Activated CD8-positive, alpha-beta memory T cell treated with anti-CD3 and anti-CD28 coated beads for 1 hour (primary cell): ENCODE measurements at places on chromosomes 12 and 14.

GRCh38 chr12:14846042-14846587 lies 2.8 kb upstream of the ART4 start:
- no peak for DNase-seq

- DNase-seq, result no peak
Measured at GRCh38 chr14:54730156-54730961, 163.4 kb downstream of the SAMD4A start.

DNA sequence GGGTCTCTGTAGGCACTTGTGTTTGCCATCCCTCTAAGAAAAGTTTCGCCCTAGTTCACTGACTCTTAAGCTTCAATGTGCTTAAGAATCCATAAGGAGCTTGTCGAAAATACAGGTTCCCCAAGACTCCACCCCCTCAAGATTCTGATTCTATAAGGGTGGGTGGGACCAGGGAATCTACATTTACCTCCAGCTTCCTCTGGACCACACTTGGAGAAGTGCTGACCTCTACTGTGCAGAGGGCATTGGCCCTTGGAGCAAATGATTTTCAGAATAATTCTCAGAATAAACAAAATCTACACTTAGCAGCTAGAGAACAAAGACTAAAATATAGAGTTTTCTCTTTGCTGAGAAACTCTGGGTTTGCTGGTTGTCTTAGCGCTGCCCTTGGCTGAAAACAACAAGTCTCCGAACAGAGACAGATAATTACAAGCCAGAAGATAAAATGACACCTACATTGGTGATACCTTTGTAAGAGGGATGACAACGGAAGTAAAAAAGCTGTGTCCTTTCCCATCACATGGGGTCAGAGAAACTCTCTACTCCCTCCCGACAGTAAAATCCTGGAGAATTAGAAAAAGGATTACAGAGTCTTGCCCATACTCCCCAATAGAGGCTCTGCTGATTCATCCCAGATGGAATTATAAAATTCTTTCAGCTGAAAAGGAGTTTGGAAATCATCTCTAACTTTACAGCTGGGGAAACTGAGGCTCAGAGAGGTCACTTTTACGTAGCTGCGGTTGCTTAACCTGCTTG lies 4.8 kb downstream of the TGFB3 start:
- DNase-seq, result no peak

DNA sequence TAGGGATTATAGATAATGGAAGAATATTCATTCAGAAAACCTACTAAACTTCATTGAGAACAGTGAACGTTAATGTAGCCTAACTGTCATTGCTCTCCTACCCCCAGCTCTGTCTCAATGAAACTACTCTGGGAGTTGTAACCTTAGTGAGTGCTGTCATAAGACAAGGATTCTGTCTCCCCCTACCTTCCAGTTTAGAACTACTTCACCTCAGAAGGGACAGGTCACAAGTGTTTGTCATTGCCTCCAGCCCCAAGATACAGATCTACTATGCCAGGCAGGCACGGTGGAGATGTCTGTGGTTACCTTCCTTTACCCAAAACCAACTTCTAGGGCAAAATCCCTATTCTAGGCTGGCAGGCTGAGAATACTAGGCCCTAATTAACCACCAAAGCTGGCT lies 833.1 kb upstream of the SEL1L start:
- DNase-seq, result no peak

- no peak for DNase-seq
Measured at GRCh38 chr12:83128540-83128939, 441.8 kb downstream of the TMTC2 start.

GRCh38 chr12:61018571-61018970 lies 1241.6 kb upstream of the USP15 start:
- no peak for DNase-seq

- no peak for DNase-seq
Measured at GRCh38 chr14:104536942-104537612, 42.5 kb upstream of the C14orf180 start.

- DNase-seq, result no peak
Measured at GRCh38 chr12:8596561-8596960, 16.1 kb downstream of the AICDA start.

DNA sequence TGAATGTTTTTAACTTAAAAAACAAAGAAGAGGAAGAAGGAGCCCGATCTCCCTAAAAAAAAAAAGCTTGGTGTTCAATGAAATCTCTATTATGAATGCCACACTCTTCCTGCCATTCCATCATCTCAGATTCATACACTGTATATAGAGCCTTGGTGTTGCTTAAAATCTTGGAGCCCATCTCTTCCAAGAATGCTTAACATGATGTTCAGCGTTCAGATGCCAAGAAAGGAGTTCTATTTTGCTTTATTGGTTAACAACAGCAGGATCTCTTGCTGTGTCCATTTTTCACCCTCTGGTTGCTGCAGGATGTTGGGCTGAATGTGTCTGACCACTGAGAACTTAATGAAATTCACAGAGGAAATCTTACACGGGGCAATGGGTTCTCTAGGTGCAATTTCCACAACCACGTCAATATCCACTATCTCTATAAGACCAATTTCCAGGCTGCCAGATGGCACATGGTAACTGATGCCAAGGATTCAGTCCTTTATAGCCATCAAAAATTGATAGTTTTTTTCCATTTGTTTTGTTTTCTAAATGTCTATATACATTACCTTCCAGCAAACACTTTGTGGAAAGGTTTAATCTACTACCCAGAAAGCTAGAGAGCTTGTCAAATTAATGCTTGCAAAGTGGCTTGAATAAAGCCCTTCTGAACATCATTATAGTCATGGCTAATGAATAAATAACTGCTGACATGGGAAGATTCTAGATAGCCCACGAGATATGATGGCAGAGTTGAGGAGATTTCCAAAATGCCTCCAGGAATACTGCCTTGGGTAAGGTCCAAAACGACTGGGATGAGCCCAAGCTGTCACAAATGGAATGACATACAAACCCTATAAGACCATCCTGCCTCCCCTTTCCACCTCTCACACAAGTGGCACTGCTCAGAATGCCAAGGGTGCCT lies 26.5 kb downstream of the RERG start:
- DNase-seq, result no peak

GRCh38 chr14:62066304-62066703 lies 304.1 kb downstream of the SNAPC1 start:
- no peak for DNase-seq

DNA sequence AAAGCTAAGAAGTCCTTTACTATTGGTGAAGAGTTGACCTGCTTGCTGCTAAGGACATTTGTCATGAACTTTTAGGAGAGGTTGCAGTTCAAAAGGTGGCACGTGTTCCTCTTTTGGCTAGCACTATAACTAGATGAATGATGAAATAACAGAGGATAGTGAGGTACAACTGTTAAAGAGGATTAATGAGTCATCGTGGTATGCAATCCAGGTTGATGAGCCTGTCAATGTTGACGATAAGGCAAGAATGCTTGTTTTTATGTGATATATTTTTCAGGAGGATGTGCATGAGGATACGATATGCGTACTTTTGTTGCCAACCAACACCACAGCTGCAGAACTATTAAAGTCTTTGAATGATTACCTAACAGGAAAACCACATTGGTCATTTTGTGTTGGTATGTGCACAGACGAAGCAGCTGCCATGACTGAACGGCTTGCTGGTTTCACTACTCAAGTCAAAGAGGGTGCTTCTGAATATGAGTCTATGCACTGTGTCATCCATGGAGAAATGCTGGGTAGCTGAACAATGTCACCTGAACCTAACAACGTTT lies 10.6 kb downstream of the CEP128 start:
- DNase-seq, result peak; percentile 10

DNA sequence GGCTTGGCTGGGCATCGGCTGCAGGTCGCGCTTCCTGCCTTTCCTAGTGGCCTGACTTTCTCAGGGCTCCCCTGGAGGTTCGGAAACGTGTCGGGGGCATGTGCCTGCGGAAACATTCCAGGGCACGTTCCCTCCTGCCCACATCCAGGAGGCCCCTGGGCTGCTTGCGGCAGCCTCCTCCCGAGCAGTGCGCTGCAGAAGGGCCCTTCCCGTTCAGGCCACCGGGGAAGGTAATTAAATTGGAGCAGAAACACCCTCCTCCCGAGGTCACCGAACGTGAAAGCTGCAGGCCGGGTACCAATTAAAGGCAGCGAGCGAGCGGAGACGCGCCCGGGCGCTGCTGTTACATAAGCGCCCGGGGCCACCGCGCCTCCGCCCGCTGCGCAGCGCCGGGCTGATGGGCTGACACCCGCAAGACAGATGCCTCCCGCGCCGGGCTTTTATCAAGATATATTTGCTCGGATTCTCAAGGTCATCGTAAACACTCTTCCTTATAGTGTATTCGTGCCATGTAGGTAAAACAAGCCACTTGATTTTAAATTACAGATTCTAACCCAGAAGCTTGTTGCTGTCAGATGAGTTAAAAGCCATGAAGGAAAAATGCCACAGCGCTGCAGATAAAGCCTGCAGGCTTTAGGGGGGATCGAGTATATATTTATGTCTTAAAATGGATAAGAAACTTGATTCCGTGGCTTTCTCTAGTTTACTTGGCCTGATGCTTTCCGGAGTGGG lies 31.4 kb downstream of the SSPN start:
- no peak for DNase-seq

GRCh38 chr14:76272349-76272748 lies 103.6 kb upstream of the ESRRB start:
- no peak for DNase-seq

- no peak for DNase-seq
Measured at GRCh38 chr12:27290501-27291168, 42.0 kb upstream of the BMAL2 start.

DNA sequence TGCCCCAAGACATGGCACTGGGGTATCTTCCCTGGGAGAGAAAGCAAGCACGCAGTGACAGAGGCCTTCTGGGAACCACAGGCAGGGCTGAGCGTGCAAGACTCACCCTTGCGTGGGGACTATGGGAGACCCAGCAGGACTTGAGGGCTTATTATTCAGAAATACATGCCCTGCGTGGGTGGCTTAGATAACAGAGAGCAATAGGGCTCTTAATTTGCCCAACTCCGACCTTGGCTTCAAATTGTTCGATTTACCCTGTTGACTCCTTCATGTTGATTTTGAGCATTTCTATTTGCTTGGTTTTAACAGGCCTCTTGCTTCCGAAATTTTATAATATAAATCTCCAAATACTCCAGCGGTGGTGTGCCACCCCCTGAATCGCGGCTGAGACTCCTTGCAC lies 5.1 kb upstream of the SERPINA1 start:
- DNase-seq, result no peak

DNA sequence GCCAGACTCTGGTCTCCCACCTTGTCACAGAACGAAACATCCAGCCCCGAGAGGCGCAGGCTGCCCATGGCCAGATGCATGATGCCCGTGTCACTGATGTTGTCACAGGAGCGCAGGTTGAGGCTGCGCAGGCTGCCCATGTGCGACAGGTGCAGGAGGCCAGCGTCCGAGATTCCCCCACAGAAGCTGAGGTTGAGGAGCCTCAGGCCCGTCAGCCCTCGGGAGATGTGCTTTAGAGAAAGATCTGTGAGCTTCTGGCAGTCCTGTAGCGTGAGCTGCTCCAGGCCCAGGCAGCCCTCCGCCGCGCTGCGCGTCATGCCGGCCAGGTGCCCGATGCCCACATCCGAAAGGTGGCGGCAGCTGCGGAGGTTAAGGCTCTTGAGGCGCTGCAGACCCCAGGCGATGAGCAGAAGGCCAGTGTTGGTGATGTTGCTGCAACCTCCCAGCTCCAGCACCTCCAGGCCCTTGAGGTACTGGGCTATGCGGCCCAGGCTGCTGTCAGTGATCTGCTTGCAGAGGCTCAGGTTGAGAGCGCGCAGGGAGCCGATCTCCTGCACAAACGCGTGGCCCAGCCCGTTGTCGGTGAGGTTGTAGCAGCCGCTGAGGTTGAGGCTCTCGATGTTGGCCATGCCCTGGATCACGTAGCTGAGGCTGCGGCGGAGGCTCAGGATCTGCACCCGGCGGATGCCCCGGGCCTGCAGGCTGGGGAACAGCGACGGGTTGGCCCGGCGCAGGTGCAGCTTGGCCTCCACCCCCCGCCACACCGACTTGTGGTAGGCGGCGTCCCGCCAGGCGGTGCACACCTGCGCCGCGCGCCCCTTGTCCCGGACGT lies 991 bp downstream of the FBXL14 start:
- no peak for DNase-seq

GRCh38 chr12:54005531-54005852 lies 3.3 kb upstream of the HOXC8 start:
- no peak for DNase-seq

GRCh38 chr12:38847247-38847646 lies 58.1 kb downstream of the CPNE8 start:
- no peak for DNase-seq

DNA sequence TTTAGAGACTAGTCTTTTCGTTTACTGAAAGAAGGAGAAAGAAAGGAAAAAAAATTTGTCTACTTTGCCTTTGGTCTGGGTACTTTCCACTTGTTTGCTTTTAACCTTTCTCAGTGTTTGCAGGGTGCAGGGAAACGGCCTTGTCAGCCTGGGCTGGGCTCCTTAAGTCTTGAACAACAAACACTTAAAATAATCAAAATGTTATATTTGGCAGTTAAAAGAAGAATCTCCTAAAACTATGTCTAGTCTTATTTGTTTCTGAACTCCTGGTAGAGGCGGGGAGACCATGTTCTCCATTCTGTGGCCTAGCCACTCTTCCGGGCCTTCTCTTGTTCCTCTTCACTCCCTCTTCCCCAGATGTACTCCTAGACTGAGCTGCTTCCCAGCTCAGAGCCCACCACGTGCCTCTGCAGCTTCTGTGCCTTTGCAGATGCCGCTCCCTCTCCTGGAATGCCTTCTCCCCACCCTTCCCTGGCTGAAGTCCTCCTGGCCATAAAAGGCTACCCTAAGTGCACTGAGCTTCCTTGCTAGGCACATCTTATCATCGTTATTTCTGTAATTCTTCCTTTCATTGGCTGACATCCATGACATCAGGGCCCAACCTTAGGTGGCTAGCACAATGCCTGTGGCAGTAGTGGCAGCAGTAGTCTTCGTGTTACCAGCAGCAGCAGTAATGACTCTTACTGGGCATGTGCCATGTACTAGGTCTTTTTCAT lies 432.9 kb downstream of the ZFP36L1 start:
- no peak for DNase-seq

GRCh38 chr14:20934148-20934762 lies 21.0 kb upstream of the RNASE2 start:
- peak; percentile 22 for DNase-seq

- no peak for DNase-seq
Measured at GRCh38 chr12:114316076-114316475, 89.9 kb downstream of the TBX5 start.

DNA sequence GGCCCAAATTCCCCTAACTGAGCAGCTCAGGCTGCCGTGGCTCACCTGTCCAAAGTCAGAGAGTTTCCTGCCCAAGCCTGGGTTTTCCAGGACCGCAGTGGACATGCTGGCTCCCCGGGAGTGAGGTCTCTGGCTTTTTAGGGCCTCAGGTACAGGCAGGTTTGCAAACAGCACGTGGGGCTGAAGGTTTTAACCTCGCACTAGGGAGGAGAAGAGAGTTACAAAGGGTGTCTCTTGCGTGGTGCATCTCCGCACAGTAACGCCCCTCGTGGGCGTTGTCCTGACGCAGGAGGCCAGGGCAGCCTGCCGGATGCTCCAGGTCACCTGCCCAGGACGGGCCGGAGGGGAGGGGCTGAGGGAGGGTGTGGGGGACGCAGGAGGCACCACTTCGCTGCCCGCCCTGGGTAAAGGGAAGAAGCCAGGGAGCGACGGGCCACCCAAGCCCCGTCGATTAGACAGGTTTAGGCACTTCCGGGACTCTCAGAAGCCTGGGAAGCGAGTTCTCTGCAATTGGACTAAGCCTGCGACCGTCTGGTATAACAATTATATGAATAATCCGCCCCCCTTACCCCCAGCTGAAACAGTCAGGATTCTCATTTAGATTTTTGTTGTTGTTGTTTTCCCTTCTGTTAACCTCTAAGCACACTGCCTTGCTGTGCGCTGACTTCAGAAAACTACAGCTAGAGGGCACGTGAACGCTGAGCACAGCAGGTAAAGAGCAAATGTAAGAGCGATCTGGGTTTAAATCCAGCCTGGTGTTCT lies at the start of gene PAH:
Gene PAH, minus strand, starts transcription at position 219 of the 762 bp plus-strand sequence. Its CDS starts 114 bp downstream, at position 105.
- no peak for DNase-seq
